ENCODE measurements at places on chromosomes 16 and 17.
A peak's percentile ranks its signal among the peaks of the same experiment; 100 is the strongest.

- DNase-seq, result no peak
These were observed 511.8 kb upstream of the WSB1 start for GRCh38 chr17:26782153-26782552.

GRCh38 chr16:2970563-2970962, 1.4 kb downstream of the PAQR4 start:
- DNase-seq, result no peak

GRCh38 chr17:81057079-81057730, 22.3 kb downstream of the BAIAP2 start:
- no peak for DNase-seq

- no peak for DNase-seq
These were observed 16.9 kb downstream of the SYNRG start for GRCh38 chr17:37592291-37592690.

DNA sequence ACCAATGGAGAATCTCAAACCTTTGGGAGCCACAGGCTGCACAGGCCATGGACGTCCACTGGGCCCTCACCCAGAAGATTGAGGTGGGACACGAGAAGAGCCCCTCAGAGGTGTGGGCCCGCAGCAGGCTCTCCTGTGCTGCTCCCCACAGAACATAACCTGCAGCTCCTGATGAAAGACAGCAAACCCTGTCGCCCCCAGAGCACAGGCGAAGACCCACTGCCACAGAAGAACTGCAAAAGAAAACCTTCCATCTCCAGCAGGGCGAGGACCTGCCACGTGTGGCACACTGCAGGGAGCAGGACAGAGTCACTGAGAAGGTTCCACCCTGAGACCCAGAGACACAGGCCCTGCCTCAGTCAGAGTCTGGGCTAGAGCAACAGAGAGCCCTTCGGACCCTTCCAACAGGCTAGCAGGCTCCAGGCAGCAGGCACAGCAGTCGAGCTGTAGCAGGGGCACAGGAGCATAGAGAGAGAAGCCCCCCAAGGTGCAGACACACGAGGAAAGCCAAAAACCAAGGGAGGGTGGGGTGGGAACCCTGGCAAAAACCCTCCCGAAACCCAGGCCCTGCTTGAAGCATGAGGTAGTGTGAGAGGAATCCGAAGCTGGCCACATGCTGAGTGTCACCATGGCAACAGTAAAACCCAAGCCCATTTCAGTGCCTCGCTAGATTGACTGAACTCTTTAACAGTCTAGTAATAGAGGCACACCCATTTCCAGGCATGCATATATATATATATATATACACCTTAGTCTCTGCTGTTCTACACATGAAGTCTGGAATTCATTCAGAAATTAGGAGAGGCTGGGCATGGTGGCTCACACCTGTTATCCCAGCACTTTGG, 60.0 kb upstream of the CHMP6 start:
- peak; percentile 35 for DNase-seq

- no peak for DNase-seq
These were observed 2.7 kb downstream of the GCGR start for GRCh38 chr17:81806461-81807209.

DNA sequence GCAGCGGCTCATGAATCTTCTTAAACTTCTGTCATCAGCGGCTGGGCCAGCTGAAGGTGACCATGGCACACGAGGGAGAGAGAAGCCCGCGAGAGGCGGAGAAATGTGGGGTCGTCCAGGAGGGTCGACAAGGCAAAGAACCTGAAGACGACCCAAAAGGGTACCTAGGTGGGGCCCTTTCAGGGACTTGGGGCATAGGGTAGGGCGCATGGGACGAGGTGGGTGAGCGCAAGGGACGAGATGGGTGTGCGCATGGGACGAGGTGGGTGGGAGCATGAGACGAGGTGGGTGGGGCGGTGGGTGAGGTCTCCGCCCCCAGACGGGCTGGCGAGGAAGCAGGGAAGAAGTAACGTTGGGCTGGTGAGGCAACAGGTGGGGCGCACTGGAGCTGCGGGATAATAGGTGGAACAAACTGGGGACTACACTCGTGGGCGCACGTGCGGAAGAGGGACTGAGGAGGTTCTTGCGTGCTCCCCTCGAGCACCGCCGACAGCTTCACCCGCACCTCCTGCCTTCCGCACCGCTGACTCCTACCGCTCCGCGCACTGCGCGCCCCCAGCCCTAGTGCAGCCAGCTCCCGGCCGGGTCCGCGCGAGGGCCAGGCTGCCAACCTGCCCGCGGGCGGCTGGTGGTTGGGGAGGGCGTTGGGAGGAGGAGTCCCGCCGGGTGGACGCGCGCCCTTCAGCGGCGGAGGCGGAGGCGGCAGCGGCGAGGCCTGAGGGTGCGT, 23.2 kb upstream of the CRYM start:
- peak; percentile 15 for DNase-seq

GRCh38 chr17:57338257-57338914, 82.1 kb downstream of the MSI2 start:
- peak; percentile 26 for DNase-seq

GRCh38 chr16:68902003-68902968, 59.0 kb downstream of the TANGO6 start:
- peak; percentile 93 for DNase-seq

DNA sequence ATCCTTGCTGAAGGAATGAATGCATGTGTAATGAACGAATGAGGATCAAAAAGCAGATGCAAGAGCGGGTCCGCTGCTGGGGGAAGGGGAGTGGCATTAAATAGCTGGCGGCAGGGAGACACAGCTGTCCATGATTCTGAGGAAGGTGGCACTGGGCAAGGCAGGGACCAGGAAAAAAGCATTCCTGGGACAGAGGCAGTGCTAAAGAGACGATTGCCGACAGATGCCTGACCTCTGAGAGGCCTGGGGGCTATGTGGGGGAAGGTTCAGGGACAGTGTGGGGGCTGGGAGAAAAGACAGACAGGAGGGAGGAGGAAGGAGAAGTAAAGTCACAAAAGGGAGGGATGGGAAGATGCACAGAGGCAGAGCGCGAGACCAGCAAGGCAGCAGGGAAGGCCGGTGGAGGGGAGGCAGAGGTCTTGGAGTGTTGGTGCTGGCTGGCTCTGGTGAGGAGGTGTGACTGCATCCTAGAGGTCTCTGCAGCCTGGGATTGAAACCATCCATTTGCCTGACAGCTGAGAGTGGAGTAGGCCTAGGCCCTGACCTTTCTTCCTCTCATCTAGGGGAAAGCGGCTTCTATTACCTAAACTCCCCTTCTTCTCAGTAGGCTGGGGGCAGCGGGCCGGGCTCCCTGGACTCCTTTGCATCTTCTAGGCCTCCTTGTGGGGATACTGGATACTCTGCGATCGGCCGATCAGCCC, 109.9 kb downstream of the SDK2 start:
- DNase-seq, result no peak

DNA sequence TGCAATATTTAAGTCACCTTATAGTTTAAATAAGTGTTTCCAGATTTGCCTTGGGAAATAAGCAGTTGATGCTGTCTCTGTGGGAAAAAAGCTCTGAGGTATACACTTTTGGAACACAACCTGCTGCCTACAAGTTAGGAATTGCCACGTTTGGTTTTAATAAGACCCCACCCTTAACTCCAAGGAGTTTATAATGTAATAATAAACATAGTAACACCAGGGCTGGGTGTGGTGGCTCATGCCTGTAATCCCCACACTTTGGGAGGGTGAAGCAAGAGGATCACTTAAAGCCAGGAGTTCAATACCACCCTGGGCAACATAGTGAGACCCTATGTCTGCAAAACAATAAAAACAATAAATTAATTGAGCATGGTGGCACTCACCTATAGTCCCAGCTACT, 15.9 kb upstream of the SMG1 start:
- DNase-seq, result no peak

GRCh38 chr17:40284085-40284713, 3.5 kb upstream of the CDC6 start:
- no peak for DNase-seq

- no peak for DNase-seq
These were observed 22.7 kb upstream of the KSR1 start for GRCh38 chr17:27433521-27433920.

DNA sequence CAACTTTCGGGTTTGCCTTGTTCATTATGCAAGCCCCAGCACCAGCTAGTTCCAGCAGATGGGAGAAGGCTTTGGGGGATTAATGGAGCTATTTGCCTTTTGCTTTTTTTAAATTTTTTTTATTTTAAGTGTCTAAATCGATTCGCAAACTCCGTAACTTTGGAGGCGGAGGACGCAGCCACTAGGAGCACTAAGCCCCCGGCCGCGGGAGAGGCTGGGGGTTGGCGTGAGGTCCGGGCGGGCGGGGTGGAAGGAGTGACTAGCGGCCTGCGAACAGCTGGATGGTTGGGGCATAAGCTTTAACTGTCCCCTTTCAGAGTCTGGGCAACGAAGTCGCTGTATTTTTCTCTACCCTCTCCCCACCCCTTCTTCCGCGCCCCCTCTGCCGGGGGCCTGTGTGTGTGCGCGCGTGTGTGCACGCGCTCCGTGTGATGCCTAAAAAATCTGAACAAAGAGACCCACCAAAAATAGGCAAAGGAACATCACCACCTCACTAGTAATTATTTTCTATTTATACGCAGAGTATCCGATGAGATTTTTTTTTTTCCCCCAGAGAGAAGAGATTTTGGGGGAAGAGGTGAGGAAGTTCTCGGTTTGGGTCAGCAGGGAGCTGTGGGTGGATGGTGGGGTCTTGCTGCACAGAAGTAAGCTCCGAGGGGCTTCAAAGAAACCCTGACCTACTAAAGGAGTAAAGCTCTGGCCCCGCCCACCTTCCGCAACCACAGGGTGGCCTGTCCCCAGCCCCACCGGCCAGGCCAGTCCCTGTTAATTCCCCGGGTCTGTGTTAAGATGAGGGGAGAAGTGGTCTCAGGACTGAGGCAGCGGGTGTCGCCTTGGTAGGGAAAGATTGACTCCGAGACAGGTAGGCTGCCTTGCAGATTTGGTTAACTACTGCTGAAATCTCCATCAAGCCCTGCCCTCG, 2.3 kb downstream of the SHISA9 start:
- peak; percentile 7 for DNase-seq

GRCh38 chr16:48497932-48498768, 111.8 kb downstream of the N4BP1 start:
- no peak for DNase-seq

DNA sequence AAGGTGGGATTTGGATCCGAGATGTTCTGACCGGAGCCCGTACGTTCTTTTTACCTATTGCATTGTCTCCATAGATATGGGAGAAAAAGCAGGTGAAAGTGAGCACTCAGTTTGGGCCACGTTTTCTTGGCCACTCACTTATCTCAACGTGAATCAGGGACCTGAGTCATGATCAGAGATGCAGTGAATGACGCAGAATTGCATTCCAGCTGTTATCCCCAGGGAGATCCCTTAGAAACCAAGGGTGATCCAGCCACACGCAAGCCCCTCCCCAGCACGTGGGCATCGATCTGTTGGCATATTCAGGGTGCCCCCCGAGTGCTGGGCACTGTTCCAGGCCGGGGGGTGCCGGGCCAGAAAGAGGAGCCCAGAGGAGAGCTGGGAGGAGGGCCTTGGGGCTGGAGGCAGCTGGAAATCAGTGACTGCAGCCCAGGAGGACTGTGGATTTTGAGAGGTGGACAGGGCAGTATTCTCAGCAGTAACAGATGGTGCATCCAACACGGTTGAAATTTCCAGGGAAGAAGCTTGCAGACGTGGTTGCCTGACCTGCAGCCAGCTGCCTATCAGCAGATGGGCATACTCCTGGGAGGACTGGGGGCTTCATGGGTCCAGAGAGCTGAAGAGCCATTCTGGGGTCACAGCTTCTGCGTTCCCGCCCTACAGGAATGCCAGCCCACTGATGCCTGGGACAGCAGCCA, 87.2 kb upstream of the CACNG5 start:
- no peak for DNase-seq

DNA sequence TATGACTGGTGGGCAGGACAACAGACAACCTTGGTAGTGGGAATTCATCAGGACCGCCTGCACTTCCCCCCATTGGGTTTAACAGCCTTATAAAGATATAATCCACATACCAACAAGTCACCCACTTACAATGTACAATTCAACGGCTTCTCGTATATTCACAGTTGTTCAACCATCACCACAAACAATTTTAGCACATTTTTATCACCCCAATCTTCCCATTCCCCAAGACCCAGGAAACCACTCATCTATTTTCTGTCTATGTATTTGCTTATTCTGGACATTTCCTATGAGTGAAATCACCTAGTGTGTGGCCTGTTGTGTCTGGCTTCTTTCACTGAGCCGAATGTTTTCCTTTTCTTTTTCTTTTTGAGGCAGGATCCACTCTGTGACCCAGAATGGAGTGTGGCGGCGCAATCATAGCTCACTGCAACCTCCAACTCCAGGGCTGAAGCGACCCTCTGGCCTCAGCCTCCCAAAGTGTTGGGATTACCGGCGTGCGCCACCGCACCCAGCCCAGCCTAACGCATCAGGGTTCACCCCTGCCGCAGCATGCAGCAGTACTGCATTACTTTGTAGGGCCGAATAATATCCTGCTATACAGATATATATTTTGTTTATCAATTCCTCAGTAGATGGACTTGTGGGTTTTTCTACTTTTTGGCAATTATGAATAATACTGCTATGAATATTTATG, 10.9 kb downstream of the ANKS3 start:
- no peak for DNase-seq

- no peak for DNase-seq
These were observed 2.9 kb downstream of the CMC2 start for GRCh38 chr16:81003610-81004460.

- DNase-seq, result no peak
These were observed 5.6 kb downstream of the MMD start for GRCh38 chr17:55416000-55416399.

DNA sequence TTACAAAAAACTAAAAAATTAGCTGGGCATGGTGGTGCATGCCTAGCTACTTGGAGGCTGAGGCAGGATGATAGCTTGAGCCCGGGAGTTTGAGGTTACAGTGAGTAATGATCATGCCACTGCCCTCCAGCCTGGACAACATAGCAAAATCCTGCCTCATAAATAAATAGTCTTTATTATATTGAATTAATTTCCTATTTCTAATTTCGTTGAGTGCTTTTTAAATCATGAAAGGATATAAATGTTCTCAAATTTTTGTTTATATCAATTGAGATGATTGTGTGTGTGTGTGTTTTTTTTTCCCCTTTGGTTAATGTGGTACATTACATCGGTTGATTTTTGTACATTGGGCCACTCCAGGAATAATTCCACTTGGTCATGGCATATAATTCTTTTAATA, 32.0 kb upstream of the AQP8 start:
- DNase-seq, result no peak

- peak; percentile 61 for DNase-seq
These were observed 75.4 kb downstream of the YPEL2 start for GRCh38 chr17:59406808-59407381.

- DNase-seq, result no peak
These were observed 43.0 kb upstream of the CDH8 start for GRCh38 chr16:62079236-62079635.

- no peak for DNase-seq
These were observed 21.5 kb upstream of the MMD start for GRCh38 chr17:55442953-55443683.
